Left kidney (tissue), 8 donors: ENCODE measurements at places on chromosomes 12 and 14.
A peak's percentile ranks its signal among the peaks of the same experiment; 100 is the strongest.

- DNase-seq, result no peak
Measured at GRCh38 chr12:115108129-115109100, 424.4 kb upstream of the TBX3 start.

GRCh38 chr14:64450255-64450654, 15.0 kb upstream of the AKAP5 start:
- no peak for DNase-seq

- no peak for DNase-seq
Measured at GRCh38 chr14:49405291-49405690, 180.9 kb downstream of the RPS29 start.

GRCh38 chr14:23727566-23728335, 91.6 kb downstream of the DHRS2 start:
- peak; percentile 18 for DNase-seq

DNA sequence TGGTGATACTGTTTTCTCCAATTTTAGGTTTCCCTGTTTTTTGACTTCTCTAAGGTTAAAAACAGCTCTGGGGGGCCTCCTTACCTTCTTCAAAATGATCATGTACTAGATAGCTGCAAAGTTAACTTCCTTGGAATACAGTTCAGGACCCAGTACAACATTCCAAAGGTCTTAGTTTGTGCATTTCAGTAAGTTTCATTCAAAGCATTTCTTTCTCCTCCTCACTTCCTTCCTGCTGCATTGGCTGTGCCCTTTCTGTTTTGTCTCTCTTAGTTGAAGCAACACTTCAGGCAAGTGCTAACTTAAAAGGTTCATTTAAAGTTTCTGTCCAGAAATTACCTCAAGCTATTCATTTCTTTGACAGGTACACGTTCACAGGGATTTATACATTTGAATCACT, 95.7 kb downstream of the SCN8A start:
- no peak for DNase-seq

DNA sequence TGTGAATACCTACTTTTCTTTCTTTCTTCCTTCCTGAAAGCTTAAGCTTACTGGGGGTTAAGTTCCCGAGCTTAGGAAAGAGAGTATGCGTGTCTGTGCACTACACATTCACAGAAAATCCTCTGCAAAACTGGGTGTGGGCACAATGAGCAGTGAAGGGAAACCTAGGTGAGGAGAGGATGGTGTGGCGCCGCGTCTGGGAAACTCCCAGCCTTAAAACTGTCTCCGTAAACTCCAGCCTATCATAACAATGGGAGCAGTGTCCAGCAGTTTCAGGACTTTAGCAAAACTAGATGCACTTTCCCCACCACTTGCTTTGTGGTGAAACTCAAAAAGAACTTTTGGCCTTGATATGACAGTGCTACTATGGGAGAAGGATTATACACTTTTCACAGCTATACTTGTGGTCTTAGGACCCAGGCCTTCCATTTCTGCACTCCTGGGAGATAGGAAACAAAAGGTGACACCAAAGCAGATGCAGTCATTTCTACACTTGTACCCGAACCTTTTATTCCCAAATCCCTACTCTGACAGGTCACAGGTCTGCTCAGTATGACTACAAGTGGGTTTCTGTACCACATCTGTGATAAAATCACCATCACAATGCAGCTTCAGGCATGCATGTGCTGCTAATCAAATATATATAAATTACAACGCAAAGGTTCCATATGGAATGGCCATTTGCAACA, 10.4 kb downstream of the AKAP5 start:
- no peak for DNase-seq

DNA sequence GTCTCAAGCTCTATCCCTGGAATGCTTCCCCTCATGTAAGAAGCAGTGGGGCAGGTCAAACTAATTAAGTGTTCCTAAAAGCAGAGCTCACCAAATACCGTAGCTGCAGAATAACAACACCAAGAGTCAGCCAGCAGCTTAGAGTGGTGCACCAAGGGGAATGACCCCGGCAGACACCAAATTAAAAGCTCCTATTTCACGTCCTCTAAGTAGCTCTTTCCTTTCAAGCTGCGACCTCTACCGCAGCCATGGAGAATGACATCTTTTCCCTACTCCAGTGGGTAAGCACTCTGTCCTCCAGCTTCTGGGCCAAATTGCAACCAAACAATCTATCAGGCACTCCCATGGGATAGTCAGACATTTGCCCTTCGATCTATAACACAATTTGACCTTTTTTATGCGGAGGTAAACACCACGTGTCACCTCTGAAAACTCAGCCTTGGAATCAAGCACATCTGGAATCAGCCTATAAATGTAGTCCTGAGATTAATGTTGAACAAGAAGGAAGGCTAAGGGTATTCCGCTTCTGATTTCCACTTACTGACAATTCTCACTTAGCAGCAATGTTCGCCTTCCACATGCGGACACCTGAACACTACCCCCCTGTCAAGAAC, 67.6 kb upstream of the CDKN3 start:
- peak; percentile 76 for DNase-seq

DNA sequence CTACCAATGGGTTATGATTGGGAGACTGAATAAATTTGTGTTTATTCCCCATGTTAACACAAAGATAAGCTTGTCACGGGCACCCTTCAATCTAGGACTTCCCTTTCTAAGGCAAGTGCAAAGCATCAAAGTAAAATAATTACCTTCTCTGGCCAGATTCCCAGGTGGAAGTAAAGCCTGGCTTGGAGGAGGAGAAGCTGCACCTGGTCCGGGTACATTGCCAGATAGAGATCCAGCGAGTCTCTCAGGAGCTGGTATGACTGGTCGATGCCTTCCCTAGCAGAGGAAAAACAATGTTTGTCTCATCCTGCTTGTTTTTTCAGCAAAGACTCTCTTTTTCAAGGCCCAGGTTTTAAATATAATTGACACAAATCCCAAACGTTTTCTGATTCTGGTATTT, 24.9 kb downstream of the FBXO21 start:
- no peak for DNase-seq

- no peak for DNase-seq
Measured at GRCh38 chr14:100592972-100593371, 5.8 kb upstream of the BEGAIN start.

- no peak for DNase-seq
Measured at GRCh38 chr12:28558250-28558649, 368.0 kb downstream of the CCDC91 start.

DNA sequence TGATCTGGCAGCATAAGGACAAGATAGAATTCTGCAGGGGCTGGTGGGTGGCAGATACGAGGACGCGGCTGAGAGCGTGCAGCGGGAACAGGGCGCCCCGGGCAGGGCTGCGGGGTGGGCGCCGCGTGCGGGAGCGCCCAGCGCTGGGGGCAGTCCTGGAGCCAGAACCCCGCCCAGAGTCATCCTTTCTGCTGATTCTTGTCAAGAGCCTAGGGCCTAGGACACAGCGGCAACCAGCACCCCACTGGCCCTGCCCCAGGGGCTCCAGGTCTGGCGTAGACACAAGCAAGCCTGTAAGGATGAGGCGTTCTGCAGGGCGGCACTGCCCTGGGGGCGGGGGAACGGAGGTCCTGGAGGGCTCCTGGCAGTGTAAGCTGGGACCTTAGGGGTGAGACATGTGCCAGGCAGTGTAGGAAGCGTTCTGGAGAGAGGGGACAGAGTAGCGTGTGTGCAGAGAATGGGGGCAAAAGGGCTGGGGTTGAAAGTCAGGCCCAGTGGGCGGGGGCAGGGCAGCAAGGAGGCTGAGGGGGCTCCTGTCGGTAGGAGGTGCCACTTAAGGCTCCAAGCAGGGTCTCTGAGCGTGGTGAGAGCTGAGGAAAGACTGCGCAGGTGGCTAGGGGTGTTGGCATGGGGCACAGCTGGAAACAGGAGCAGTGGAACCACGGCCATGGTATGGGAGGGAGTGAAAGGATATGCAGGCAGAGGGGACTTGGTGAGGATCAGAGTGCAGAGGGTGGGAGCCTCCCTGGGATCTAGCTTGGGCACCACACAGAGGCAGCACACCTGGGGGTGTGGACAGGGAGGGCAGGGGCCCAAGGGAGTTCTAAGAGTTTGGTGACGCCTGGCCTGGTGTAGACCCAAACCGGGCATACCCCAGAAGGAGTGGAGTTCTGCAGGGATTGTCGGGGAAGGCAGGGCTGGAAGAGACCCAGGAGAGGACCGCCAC, 845 bp upstream of the AHNAK2 start:
- DNase-seq, result no peak

GRCh38 chr12:97555547-97556187, 93.1 kb downstream of the RMST start:
- DNase-seq, result no peak

- DNase-seq, result no peak
Measured at GRCh38 chr12:115481141-115481540, 796.4 kb downstream of the MED13L start.

GRCh38 chr14:67493092-67493717, 4.7 kb upstream of the TMEM229B start:
- DNase-seq, result no peak

DNA sequence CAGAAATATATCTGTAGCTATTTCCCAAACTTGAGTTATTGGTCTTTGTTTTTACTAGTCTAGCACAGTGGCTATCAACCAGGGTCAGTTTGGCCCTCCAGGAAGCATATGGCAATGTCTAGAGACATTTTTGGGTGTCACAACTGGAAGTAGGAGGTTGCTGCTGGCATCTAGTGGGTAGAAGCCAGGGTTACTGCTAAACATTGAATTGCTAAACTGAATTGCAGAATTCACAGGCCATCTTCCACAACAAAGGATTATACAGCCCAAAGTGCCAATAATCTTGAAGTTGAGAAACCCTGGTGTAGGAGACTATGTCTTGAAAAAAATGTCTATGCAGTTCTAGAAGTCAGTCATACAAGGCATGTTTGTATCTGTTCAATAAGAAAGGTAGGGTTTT, 27.7 kb downstream of the ARHGAP5 start:
- DNase-seq, result no peak

- no peak for DNase-seq
Measured at GRCh38 chr14:52094546-52095271, 25.9 kb upstream of the NID2 start.

DNA sequence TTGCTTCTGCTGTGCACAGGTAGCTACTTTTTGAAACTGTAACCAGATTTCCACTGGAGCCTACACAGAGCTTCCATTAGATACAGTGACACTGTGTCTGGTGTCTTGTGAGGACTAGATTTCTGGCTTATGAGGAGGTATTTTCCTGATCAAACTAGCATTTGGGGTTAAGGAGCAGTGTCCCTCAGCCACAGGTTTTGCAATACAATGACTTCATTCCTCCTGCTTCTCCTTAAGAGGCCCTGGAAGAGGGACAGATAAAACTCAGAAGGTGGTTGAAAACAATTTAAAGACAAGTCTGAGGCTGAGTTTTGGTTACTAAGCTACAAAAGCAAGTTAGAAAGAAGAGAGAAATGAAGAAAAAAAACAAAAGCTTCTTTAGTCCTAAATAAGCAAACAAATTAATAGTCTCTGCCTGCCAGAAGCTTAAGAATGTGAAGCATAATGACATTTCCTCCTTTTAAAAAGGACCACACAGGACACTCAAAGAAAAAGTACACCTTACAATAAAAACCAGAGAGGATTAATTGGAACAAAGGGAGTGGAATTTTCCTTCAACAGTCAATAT, 53.0 kb downstream of the PKP2 start:
- DNase-seq, result no peak

DNA sequence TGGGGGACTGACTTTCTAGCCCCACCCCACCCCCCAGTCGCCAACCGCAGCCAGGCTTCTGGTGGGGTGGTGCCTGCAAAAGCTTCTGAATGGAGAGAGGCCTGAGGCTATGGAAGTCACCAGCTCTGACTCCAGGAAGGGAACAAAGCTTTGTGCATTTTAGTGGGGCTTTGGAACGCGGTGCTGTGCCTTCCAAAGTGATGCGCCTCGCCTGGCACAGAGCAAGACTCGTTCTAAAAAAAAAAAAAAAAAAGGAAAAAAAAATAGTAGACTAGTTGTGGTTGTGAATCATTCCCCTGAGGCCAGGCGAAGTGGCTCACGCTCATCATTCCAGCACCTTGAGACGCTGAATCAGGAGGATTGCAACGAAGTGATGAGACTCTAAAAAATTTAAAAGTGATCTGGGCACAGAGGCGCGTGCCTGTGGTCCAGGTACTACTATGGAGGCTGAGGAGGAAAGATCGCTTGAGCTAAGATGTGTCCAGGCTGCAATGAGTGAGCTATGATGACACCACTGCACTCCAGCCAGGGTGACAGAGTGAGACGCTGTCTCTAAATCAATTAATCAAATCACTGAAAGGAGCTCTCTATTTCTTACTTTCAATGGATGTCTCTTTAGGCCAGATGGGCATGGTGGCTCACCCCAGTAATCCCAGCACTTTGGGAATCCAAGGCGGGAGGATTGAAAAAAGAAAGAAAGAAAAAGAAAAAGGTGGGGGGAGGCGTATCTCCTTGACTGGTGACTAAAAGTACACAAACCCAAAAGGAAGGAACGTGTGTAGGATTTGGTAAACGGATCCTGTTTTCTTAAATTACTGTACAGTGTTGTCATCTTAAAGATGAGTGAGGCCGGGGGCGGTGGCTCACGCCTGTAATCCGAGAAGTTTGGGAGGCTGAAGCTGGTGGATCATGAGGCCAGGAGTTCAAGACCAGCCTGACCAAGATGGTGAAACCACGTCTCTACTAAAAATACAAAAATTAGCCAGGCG, 259.6 kb upstream of the ALG10B start:
- DNase-seq, result no peak

GRCh38 chr14:54310151-54310850, 86.5 kb upstream of the CDKN3 start:
- no peak for DNase-seq

GRCh38 chr12:120703311-120703942, 6.8 kb upstream of the UNC119B start:
- DNase-seq, result no peak

DNA sequence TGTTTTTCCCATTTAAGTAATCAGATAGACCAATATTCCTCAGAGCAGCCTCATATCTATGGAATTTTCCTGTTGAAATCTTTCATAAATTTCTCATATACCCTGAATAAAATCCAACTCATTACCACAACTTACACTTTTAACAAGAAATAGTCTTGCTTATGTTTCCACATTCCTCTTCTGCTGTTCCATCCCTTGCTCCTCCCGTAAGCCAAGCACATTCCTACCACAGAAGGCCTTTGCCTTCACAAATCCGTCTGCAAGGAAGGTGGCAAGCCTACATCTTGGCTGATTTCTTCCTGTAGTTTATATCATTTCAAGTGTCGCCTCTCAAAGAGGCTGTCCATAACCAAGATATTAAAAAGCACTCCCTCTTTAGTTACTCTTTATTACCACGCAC, 127.7 kb downstream of the C12orf50 start:
- no peak for DNase-seq
